Tongue (tissue), 3 donors: ENCODE measurements at places on chromosomes 4 and X.

DNA sequence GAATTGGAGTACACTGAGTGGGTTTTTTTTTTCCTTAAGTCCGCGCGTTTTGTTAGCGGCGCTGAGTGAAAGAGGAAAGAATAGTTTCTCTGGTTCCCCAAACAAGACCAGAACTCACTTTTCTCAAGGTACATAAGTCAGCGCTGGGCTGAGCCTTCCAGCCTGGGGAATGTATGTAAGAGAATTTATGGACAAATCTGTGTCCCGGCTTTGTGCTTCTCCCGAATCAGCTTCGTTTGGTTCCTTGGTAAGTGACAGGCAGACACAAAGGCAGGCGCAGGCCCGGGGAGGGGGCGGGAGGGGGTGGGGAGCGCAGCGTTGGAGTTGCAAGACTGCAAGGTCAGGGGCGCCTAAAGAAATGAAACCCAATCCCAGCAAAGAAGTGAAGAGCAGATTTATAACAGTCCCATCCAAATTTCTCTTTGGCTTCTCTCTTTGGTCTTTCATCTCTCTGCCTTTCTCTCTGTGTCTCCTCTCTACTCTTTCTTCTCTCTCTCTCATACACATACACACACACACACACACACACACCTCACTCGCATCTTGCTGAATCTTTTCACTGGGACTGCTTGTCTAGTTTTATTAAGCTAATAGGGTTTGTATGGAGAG, 981 bp downstream of the TET2 start:
- peak; percentile 88 for DNase-seq

DNA sequence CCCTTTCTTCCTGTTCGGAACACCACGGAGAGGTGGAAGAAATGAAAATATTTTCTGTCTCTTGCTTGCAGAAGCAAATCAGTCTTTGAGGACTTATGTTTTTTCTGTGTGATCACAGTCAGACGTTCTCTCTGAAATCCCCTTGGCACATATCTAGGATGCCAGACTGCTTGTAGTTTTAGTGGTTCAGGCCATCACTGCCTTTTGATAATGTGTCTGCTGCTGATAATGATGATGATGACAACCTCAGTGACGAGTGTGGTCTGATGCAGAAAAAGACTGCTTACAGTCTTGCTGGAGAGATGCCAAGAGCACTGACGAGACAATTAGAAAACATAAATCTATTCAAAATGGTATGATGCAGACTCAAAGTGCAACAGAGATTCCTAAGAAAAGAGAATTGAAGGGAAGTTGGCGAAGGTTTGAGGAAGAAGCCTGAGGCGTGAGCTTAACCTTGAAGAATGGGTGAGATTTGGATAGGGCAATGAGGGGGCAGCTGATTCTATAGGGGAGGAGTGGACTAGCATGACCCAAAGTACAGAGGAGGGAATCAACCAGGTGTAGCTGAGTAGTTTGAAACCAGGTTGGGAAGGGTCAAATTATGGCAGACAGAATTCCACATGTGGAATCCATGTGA, 7.9 kb downstream of the RAB33A start:
- DNase-seq: no peak

DNA sequence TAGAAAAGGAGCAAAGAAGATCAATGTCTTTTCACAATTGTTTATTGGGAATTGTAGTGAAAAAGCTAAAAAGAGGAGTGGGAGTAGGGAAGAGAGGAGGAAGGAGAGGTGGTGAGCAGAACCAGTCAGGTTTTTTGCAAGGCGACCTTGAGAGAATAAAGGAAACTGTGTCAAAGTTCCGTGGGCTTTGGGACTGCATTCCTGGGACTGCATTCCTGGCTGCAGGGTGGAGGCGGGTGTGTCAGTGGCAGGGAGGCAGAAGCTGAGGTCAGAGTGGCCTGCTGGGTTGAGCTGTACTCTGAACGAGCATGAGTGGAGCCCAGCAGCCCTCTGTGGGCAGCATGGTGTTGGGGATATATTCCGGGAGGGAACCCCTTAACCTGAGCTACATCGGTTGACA, 66.8 kb upstream of the UCP1 start:
- DNase-seq: peak; percentile 16

DNA sequence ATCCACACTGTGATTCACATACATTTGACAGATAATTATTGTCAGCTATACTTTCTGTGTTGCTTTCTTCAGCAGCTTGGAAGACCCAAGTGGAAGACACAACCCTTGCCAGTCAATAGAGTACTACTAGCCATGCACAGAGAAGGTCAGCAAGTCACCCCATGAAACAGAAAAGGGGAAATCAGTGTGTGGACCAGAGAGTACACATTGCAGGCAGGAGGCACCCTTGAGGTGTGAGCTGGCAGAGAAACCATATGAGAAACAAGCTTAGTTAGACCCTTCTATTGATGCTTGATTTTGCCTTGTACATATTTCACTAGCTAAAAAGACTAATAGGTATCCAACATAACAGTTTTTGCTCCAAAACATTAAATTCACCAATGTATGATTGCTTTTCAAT, 99.5 kb downstream of the NLGN4X start:
- no peak for DNase-seq

DNA sequence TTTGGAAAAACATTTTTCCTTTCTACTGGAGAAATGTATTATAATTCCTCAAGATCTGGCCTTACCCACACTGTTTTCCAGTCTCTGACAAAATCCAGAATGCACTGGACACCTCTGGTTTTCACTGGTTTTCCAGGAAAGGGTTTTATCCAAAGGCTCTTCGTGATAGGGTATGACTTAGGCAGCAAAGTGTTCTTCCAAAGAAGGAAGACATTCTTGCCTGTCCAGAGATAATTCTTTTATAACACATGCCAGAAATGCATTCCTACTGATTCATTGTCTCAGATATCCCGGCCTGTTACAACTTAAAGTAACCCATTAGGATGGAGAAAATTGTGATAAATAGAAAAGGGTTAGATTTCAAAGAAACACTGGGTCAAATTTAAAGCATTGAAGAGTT, 2343.1 kb downstream of the PCDH7 start:
- DNase-seq: no peak

DNA sequence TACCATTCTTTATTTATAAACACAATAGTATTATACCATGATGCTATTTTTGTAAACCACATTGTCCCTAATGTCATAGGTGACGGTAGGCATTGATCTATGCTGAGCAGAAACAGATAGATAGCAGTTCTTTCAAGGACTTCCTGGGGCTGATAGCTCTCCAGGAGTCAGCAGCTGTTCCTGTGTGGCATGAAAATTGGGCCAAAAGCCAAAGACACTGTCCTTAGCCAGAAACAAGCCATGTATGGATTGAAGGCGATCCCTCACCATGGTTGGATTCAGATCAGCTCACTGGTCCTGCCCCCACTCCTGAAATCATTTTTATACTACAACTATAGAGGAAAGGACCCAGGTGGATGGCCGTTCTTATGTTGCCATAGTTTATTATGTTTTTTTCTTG, 53.6 kb downstream of the DDX60 start:
- DNase-seq: peak; percentile 87

DNA sequence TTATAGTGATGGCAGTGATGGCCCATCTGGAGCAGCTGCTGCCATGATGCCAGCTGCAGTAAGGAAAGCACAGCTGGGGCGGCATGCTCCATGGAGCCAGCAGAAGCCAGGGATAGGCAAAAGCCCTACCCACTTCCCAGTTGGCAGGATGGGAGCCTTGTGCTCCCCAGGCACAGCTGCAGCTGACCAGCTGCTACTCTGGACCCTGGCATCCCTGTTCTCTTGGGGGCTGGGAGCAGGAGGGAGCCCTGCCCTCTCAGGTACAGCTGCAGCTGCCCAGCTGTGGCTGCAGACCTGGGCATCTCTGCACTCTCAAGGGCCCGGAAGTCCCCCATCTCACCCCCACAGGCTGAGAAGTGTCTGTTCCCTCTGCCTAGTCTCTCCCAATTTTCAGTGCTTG, 531.9 kb downstream of the PCDH18 start:
- peak; percentile 5 for DNase-seq

DNA sequence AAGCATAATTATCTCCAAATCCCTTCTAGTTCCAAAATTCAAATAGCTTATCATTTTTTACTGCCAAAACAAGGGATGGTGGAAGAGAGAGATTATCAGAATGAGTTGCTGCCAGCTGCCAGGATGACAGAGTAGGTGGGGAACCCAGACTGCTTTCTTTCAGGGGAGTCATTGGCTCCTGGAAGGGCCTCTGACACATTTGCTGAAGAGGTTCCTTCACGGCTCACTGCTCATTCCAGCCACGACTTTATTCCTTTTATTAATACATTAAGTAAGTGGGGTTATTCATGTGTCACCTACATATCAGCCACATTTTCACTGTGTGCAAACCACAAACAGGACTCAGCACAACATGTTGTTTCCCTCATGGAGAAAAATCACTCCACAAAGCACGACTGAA, 12.7 kb upstream of the SMIM43 start:
- DNase-seq: no peak

DNA sequence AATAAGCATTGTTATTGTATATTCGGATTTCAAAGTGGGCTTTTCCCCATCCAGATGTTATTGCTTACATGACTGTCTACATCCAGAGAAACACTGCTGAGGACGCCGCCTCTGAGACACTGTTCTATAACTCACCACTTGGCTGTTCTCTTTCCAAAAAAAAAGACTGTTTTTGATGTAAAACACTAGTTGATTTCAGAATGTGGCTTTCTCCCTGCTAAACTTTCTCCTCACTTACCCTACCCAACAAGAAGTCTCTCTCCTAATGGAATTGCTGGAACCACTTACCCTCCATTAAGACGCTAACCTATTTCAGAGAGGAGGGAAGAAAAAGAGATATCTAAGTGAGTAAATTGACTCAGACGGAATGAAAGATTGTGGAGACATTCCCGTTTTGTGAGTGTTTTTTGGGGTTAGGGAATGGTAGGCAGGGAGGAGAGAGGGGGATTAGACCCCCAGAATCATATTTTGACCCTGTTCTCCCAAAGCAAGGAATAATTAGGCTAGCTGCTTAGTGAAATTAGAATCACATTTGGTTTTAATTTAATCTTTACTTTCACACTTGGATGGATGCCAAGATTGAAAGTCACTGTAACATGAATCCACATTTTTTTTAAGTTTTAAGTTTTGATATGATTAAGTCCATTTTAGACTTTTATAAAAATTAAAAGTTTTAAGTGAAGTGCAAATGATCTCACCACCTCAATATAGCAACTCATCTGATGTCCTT, 174.9 kb downstream of the CHIC2 start:
- peak; percentile 78 for DNase-seq

GRCh38 chrX:1330605-1331004, 6.0 kb upstream of the IL3RA start:
- DNase-seq: no peak

- DNase-seq: no peak
These were observed 108.3 kb downstream of the JADE1 start for GRCh38 chr4:128917781-128918180.

GRCh38 chrX:50716706-50717105, 97.3 kb downstream of the SHROOM4 start:
- DNase-seq: no peak

GRCh38 chrX:64976673-64977040, 407 bp upstream of the ZC4H2 start:
- no peak for DNase-seq

DNA sequence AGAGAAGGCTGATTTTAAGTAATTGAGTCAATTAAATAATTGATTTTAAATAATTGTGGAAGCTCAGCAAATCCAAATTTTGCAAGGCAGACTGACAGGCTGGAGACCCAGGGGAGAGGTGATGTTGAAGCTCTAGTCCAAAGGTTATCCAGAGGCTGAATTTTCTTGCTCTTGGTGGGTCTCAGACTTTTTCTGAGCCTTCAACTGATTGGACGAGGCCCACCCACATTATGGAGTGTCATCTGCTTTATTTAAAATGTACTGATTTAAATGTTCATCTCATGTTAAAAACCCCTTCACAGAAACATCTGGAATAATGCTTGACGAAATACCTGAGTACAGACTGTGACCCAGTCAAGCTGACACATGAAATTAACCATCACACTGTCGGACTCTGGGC, 11.7 kb upstream of the CYTL1 start:
- DNase-seq: no peak

GRCh38 chrX:150361070-150361776, 1.9 kb upstream of the MAMLD1 start:
- DNase-seq: no peak

- DNase-seq: peak; percentile 35
These were observed 59.1 kb upstream of the USP9X start for GRCh38 chrX:41025926-41026701.

- DNase-seq: no peak
These were observed 79.5 kb downstream of the CBR4 start for GRCh38 chr4:168930413-168931196.
